ENCODE measurements at places on chromosomes 1 and 21.

GRCh38 chr1:54549181-54549924 lies 1.3 kb downstream of the ACOT11 start:
- DNase-seq = no peak

GRCh38 chr1:3623441-3624199 lies 1.2 kb upstream of the TPRG1L start:
- DNase-seq = no peak

DNA sequence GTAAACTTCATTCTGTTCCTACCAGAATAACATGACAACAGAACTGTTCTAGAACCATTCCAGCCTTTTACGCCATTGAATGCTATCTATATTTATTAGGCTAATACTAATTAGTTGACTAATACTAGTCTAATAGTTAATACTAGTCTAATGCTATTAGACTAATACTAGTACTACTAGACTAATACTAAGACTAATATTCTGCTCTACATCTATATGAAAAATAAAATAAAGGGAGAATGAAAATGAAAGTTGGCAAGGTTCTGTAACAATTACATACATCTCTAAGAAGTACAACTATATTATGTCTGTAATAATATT lies 40.9 kb upstream of the LRRC8B start:
- no peak for DNase-seq

GRCh38 chr1:206557636-206558473 lies 50.5 kb downstream of the RASSF5 start:
- no peak for DNase-seq

DNA sequence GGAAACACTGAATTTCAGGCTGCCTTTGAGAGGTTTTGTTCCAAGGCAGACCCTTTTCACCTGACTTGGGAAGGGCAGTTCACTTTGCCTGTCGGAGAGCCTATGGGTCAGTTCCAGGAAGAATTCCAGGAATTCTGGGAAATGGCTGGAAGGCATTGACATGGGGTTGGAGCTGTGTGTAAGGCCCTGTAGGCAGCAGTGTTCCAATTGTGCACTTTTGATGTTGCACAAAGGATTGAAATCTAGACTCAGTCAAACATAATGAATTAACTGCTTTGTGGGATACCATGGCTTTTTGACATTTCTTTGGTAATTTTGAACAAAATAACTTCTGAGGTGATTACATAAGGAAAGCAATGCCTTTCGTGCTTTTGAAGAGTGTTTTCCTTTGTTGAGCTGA lies 184.6 kb downstream of the SDCCAG8 start:
- DNase-seq = no peak

DNA sequence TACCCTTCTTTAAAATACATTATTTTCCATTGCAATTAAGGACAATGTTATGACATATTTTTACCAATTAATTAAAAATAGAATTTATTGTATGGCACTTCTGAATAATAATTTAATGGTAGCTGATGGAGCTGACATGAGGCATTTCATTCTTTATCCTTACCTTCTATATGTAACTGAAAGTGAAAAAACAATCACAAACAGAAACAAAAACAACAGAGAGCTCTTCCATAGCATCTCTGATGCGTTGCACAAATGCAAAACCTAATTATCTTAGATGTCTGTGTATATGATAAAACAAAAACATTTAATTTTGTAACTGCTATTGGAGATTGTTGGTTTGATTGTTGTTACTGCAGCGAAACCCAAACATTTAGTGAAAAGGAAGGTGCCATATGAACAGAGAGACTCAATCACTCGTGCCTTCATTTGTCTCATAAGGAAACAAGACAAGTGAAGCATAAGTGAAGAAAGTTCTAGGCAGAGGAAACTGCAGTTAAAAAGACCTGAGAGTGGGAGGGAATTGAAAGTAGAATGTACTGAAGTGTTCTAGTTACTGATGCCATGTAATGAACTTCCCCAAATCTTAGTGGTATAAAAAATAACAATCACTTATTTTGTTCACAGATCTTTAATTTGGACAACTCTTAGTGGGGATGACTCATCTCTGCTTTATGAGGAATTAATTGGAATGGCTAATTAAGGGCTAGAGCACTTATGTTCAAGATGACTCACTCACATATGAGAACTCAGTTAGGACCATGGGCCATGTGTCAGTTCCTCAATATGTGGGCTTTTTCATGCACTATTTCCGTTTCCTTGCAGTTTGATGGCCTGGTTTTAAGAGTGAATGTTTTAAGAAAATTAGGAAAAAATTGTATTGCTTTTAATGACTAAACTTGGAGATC lies 245.0 kb upstream of the OLFM3 start:
- no peak for DNase-seq

- no peak for DNase-seq
These were observed 612.5 kb downstream of the MATN1 start for GRCh38 chr1:30110846-30111245.

GRCh38 chr1:241934866-241935265 lies 22.7 kb upstream of the BECN2 start:
- DNase-seq = no peak

GRCh38 chr1:179794146-179794545 lies 51.1 kb downstream of the FAM163A start:
- DNase-seq = no peak
